ENCODE measurements at places on chromosomes 16 and 17.

DNA sequence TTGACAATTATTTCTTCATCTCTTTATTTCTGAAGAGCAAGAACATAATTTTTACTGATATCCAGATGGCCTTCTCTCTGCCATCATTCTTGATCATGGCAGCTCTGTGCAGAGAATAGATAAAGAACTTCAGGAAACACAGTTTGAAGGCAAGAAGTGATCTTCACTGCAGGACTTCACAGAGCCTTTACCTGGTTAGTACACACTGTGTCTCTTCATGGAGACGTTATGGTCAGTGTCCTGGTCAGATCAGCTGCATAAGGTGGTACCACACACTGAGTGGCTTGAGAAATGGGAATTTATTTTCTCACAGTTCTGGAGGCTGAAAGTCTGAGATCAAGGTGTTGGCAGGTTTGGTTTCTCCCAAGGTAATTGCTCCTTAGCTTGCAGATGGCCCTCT is 129.5 kb downstream of the UTP18 start:
- no peak for DNase-seq

DNA sequence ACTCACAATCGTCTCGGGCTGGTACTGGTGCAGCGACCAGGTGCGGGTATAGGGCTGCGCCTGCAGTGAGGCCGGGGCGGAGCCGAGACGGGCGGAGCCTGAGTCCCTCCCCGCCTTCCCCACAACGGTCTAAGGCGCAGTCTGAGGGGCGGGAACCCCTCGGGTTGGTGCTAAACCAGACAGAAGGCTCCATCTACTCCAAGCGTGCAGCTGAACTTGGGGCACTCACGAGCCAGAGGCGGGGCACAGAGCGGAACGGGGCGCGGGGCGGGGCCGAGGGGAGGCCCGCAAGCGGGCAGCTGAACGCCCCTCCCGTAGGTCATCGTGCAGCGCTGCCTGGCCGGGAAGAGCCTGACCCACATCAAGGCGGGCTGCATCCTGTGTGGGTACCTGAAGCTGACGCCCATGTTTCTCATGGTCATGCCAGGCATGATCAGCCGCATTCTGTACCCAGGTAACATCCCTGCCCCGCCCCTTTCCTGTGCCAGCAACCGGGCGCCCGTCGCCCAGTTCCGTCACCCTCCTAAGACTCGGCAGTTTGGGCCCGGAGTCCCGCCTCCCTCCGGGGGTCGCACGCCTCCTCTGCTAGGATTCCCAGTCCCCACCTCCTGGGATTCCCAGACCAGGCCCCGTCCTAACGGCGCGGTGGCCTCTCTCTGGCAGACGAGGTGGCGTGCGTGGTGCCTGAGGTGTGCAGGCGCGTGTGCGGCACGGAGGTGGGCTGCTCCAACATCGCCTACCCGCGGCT is 5.0 kb downstream of the SLC5A2 start:
- DNase-seq = peak; percentile 75

GRCh38 chr17:81523402-81524038 is 4.7 kb upstream of the FSCN2 start:
- peak; percentile 64 for DNase-seq

DNA sequence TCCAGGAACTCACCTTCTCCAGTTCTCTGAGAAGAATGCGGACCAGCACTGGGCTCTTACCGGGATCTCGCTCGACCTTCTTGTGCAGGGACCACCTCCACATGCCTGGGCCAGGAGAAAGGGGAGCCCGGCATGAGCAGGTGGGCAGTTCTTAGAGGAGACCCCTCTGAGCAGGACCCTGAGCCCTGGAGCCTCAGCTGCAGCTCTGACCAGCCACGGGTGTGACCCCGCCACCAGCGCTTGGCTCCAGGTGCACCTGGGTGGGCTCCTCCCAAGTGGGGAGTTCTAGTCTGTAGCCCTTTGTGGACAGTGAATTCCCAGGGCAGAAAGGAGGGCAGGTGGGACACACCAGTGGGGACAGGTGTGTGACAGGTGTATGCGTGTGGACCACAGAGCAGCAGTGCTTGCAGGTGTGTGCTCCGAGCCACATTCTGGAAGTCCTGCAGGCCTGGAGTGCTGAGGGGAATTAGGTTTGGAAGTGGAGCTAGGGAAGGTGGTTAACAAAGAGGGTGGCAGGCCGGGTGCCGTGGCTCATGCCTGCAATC is 28.9 kb downstream of the PIK3R6 start:
- DNase-seq = no peak

DNA sequence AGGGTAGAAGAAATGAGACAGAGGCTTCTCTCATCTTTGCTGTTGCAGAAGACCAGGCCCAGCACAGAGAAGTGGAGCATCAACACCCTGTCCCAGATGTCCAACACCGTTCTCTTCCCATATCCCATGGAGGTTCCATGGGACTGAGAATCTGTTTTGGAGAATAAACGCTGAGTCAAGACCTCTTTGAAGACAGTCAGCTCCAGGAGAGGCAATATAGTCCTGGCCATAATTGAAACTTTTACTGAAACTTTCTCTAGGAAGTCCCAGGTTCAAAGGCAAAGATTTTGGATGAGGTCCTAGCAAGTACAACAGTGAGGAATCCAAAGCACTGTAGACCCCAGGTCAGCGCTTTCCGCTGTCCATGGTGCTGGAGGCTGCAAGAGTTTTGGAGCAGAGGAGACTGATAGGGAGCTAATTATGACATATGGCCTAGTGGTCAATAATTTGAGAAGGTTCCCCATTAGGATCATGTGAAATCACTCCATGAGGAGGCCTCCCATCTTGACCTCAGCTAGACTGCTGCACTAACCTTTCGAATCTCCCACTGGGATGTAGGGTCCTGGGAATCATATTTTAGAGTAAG is 36.0 kb downstream of the OSBPL7 start:
- DNase-seq = peak; percentile 75

- peak; percentile 8 for DNase-seq
Measured at GRCh38 chr17:5355421-5356129, 63.9 kb downstream of the NUP88 start.

DNA sequence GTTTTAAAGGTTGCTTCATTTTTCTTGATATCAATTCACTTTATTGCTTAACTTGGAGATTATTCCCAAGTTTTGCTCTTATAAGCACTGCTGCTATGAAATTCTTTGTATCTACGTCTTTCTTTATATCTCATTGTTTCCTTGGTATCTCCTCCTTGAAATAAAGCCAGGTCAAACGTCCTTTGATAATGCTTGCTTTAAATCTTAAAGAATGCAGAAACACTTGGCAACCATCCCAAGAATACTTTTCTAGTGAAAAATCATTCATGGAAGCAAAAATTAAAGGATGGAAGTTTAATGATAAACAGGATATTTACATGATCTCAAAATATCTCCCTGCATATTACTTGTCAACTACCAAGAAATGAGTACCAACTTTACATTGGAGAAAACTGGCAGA is 175.2 kb downstream of the CPPED1 start:
- no peak for DNase-seq

DNA sequence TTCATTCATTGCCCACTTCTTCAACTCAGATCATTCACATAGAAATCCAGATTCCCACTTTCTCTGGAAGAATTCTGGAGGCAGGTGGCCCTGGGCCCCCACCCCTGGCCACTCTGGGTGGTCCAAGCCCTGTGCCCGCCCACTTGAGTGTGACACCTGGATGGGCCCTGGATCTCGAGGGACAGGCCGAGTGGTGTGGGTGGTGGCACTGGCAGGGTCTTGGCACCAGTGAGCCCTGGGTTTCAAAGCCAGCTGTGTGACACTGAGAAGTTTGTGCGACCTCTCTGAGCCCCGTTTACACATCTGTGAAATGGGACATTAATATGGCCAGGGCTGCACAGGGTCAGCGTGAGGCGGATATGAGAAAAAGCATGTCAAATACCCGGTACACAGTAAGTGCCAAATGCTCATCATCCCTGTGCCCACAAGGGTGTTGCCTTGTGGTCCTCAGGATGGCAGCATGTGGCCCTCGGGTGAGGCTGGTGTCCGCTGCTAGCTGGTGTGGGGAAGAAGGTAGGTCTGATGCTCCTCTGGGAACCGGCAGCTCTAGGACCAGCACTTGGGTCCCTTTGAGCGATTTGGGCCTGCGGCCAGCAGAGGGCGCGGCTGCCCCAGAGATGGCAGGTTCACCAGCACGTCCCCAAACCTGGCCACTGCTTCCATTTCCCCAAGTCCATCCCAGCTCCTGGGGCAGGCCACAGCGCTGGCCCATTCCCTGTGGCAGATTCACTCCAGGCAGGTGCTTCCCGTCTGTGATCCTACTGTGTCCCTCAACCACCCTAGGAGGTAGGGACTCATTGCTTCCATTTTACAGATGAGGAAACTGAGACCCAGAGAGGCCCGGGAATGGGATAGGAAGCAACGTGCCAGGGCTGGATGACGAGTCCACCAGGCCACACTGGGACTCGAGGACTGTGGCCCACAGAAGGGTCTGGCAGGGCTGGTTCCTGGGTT is 3.6 kb downstream of the OSGIN1 start:
- peak; percentile 92 for DNase-seq

DNA sequence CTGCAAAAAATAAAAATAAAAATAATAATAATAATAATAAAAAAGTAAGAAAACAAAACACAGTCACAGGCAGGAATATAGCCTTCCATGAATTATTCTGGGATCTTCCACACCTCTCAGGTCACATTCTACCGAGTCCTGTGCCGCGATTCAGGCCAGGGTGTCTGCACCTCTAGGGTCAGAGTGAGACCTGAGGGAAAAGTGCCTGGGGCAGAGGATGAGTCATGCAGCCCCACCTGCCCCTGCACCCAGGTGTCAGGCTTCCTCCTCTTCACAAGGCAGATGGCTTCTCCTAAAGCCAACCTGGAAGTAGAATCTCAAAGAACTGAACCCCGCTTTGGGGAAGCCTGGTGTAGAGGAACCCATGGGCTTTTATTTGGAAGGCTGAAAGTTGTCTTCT is 283.7 kb downstream of the CPPED1 start:
- no peak for DNase-seq

DNA sequence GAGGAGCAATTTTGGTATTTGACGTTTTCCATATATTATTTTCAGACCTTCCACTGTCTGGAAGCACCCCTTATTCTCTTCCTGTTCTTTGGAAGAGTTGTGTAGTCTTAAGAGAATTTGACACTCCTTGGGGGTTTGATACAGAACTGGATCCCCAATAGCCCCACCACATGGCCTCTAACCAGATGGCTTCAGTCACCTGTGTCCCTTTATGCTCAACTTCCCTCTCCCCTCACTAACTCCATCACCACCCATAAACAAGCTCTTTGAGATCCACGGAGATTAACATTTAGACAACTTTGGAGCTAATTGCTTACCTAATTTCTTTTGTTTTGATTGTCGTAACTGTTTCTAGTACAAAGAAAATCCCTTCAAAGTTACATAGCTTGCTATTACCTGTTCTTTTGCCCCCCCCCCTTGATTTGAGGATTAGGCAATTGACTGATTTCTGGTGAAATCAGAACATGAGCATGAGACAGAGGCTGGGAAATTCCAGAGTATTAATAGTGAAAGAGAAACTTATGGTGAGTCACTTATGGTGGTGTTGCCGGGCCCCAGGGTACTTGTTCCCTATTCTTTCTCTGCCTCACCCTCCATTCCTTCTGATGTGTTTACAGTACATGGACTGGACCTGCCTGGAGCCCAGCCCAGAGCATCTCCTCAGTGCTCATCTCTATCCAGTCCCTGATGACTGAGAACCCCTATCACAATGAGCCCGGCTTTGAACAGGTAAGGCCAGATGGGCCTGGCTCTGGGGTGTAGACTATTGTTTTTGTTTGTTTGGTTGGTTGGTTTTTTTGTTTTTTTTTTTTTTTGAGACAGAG is 7.5 kb downstream of the UBE2Z start:
- DNase-seq = no peak

- peak; percentile 94 for DNase-seq
Measured at GRCh38 chr16:67246081-67246755, 1.1 kb downstream of the FHOD1 start.

GRCh38 chr17:59490216-59490615 is 75.2 kb upstream of the DHX40 start:
- peak; percentile 30 for DNase-seq

GRCh38 chr16:58243528-58244004 is 45.7 kb upstream of the CSNK2A2 start:
- peak; percentile 6 for DNase-seq

- no peak for DNase-seq
Measured at GRCh38 chr16:66930189-66930588, 4.0 kb downstream of the CIAO2B start.

DNA sequence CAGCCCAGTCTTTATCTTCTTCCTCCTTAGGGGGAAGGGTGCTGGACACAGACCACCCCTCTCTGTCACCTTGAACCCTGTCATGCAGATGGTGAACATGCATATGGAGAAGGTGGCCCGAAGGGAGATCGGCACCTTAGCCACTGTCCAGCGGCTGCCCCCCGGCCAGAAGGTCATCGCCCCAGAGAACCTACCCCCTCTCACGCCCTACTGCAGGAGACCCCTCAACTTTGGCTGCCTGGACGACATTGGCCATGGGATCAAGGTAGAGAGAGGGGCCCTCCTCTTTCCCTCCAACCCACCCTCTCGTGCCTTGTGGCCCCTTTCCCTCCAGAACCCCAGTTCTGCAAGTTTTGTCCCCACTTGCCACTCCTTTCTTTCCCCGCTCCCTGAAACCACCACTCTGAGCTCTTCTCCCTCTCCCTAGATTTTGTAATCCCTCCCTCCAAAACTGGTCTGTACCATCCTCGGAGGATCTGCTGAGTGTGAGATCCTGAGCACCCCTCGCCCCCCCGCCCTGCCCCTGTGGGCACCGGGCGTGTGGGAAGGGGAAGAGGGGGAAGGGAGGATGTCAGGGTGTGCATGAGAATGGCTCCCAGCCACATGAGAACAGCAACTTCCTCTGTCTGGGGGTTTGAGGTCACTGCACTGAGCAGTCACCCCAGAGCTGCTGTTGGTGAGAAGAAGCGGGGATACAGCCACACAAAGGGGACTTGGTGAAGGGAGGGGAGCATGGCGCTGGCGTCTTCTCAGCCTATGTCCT is 7.3 kb downstream of the ABI3 start:
- DNase-seq = no peak

GRCh38 chr17:77099997-77100396 is 40.8 kb upstream of the SEC14L1 start:
- DNase-seq = peak; percentile 73

DNA sequence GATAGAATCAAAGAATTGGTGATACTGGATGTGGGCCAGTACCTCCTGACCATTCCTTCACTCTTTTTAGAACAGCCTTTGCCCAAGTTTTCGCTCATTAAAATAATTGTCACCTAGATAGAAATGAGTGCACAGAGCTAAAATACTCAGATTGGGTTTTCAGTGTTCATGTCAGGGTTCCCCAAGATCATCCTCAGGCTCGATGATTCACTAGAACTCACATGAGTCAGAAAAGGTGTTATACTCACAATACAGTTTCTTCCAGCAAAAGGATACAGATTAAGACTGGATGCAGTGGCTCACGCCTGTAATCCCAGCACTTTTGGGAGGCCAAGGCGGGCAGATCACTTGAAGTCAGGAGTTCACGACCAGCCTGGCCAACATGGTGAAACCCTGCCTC is 19.9 kb downstream of the ERCC4 start:
- no peak for DNase-seq

GRCh38 chr17:7107012-7107754 is 7.4 kb downstream of the ASGR2 start:
- no peak for DNase-seq

GRCh38 chr16:55678161-55678821 is 22.5 kb downstream of the SLC6A2 start:
- DNase-seq = no peak

GRCh38 chr17:65698381-65699061 is 137.1 kb upstream of the AXIN2 start:
- peak; percentile 59 for DNase-seq

GRCh38 chr16:82231008-82231787 is 61.2 kb upstream of the MPHOSPH6 start:
- no peak for DNase-seq

- DNase-seq = no peak
Measured at GRCh38 chr16:3752984-3753383, 35.7 kb upstream of the TRAP1 start.

Data from eye (tissue), 1 donor.